ENCODE measurements at places on chromosomes 16 and 17. TPM values are rescaled to one million over a fixed set of nuclear protein-coding genes. Genes with fewer than 3 reads are reported as not detected.
A peak's percentile ranks its signal among the peaks of the same experiment; 100 is the strongest.

DNA sequence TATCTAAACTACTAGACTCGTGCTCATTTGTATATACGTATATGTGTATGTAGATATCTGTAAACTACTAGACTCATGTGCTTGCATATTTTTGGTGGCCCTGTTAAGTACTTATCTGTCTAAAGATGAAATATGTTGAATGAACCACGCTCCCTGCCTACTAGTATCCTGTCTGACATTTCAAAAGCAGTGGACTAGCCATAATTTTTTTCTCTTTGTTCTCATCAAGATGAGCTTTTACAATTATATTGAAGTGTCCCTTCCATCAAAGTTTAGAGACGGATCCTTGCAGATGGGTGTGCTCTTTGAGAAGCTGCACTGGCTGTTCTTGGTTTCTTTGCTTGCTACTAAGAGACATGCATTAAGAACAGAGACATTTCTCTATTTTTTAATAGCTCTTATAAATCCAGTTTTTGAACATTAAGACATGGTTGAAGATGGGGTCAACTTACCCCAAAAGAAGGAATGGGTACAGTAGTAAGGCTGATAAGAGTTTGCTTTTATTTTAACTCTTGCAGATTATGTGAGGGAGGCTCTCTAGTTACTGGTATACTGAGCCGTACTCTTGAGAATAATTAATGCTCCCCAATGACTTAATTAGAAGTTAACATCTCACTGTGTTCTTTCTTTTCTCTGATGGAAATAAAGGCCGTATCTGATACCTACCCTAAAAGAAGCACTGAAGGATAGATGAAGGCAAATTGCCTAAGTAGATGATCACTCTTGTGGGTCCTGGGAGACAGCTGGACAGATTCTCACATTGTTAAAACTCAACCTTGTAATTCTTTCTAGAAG, 3.4 kb downstream of the CNTNAP4 start:
- DNase-seq: no peak

GRCh38 chr16:27235938-27236245, 32.6 kb downstream of the KDM8 start:
- no peak for DNase-seq

DNA sequence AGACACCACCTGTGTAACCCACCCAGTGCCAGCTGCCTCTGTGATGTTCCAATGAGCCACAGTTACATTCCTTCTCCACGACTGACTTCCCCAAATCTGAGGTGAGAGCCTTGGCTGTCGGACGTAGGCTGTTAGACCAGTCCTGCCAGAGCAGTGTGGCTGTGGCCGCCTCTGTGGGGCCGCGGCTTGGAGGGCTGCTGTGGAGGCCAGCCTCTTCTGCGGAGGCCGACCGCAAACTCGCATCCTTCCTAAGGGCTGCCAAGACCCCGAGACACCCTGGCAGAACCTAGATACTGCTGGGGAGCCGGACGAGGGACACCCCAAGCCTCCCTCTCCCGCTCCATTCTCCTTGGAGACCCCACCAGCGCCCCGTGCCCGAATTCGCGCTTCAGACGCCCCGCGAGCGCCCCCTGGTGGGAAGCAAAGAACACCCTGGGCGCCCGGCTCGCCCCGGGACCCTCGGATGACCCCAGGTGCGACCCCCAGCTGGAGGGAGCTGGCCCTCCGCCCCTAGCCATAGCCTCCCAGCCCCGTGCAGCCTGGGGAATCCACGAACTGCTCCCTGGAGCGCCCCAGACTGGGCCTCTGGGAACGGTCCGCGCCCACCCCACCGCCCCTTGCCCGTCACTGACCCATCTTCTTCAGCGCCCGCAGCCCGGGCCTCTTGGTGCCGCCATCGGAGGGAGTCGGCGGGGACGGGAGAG, 547 bp downstream of the PLCD3 start:
- DNase-seq: no peak

- peak; percentile 36 for DNase-seq
Observed at GRCh38 chr16:80369138-80369958, 171.4 kb upstream of the DYNLRB2 start.

DNA sequence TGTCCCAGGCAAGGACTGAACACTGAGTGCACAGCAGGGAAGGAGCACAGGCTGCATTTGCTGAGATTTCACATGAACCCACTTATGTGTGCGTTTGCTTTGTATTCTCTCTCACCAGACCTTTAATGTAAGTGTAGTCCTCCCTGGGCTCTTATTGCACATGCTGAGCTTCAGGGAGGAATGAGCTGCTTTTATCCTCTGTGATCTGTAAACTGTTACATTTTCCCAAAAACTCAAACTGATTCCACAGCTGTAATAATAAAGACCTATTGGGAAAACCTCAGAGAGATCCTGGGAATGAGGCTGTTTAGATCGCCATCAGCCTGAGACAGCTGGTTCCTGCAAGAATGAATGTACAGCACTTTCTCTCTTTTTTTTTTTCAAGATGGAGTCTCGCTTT, 53.6 kb upstream of the ADORA2B start:
- no peak for DNase-seq

DNA sequence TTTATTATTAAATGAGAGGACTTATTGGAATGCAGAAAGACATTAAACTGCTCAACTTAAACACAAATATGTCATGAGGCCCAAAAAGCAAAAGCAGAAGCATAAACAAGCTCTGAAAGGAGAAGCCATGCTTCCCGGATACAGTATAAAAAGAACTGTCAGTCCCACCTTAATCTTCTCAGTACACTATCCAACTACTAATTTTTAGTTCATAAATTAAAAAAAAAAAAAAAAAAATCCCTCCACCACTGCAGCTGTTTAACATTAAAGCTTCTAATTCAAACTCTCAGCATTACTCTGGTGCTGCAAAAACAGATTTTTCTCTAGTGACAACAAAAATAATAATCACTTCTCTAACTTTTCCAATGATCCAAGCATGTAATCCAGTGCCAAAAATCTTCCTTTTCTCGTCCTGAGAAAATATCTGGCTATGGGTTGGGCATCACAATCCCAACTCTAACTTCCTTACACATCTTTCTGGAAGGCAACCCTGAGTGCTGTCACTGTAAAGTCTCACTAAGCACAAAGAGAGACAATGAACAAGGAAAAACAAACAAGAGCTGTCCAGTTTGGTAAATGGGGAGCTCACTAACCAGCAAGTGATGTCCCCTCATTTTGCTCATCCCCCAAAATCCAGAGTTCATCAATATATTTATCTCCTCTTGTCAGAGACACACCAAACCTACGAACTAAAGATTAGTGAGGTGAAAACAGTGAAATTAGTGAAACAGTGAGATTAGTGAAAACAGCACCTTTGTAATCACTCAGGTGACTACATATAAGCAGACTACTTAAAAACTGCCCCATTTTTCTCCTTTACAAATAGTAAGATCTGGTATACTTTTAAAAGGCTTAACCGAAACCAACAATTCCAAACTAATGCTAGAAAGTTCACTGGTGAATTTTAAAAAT, 5.5 kb downstream of the USP32 start:
- DNase-seq: no peak

GRCh38 chr17:34920676-34921075, 40.6 kb downstream of the CCT6B start:
- DNase-seq: no peak

- DNase-seq: no peak
Observed at GRCh38 chr17:48144976-48145798, 37.6 kb downstream of the SNX11 start.

GRCh38 chr16:68646953-68647659, 2.0 kb downstream of the CDH3 start:
- DNase-seq: no peak

DNA sequence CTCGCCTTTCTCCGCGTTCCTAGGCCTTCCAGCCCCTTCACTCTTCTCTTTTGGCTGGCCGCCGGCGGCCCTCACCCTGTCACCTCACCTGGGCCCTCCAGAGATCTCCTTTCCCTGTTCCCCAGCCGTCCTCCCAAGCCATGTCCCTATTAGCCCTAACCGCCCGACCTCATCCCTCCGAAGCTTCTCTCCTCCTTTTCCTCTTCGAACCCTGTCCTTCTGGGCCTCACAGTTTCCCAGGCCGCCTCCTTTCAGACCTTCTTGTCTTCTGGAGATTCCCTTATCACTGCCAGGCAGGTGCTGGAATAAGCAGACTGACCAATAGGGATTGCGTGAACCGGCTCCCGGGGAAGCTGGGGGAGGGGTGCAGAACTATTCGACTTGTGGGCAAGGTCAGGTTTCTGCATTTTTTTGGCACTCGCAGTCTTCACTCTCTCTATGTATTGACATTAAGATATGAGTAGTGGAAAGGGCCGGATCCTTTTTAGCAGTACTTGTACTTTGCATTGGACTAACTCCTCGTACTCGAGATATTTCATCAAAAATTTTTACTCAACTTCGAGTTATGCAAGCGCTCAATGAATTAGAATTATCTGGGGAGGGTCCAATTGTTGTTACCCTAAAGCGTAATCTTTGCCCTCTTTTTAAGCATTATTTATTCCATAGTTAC, 690 bp downstream of the RHOT1 start:
- DNase-seq: no peak

DNA sequence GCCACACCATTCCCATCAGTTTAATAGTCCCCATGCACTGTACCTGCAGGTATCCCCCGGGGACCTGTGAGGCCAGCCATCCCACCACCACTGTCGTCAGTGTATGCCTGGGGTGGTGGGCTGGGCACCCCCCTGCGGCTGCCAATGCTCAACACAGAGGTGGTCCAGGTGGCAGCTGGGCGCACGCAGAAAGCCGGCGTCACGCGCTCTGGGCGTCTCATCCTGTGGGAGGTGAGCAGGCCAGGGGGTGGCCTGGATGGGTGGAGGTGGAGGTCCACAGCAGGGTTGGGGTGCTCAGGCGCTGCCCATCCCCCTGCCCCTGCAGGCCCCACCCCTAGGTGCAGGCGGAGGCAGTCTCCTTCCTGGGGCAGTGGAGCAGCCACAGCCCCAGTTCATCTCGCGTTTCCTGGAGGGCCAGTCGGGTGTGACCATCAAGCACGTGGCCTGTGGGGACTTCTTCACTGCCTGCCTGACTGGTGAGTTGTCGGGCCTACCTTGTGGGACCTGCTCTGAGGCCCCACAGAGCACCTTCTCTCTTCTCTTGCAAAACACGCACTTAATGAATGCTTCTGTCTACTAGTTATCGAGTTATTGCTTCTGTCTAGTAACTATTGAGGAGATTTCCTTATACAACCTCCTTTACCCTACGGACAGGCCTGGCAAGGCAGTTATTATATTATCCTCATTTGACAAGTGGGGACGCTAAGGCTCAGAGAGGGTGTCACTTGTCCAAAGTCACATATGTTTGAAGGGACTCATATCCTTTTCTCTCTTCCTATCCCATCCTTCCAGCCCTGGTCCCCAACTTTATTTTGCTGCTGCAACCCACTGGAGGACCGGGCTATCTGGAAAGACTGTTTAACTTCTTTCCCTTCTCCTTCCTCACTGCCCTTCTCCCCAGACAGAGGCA, 5.8 kb upstream of the TRAF4 start:
- no peak for DNase-seq

DNA sequence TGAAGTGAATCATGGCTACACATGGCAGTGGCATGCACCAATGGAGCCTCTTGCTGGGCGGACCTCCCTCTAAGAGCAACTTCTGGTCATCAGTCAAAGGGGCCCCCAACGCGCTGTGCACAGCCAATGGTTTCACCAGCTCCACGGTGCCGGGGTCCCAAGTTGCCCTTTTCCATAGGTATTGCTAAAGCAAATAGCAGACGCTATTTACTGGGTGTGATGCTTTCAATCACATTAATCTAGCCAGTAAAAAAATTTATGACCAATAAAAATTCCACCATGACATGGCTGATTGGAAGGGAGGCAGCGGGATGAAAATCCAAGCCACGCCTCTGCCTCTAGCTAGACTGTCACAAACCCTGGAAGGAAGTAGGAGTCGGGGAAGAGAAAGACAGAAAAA, 680.3 kb upstream of the SOX9 start:
- DNase-seq: no peak

- DNase-seq: no peak
Observed at GRCh38 chr17:56809106-56809819, 24.5 kb downstream of the C17orf67 start.

GRCh38 chr16:81641395-81642106, 137.5 kb upstream of the PLCG2 start:
- peak; percentile 56 for DNase-seq

DNA sequence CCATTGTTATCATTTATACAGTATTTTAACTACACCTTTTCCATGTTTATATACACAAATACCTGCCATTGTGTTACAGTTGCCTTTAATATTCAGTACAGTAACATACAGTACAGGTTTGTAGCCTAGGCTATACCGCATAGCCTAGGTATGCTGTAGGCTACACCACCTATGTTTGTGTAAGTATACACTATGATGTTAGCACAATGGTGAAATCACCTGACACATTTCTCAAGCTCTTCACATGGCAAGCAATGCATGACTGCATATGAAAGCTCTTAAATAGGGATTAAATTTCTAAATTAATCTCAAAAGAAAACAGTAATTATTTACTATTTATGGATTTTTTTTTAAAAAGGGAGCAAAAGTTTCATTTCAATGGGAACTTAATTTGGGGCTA, 12.0 kb downstream of the LRRC37B start:
- DNase-seq: no peak

Gene HLF
- total RNA-seq: 8.6 TPM

Gene ZPBP2
- not detected for total RNA-seq

Gene ARHGAP27
- 1.2 TPM for total RNA-seq

Gene AURKB
- total RNA-seq: 3.7 TPM

Gene KIF18B
- total RNA-seq: 0.41 TPM

Measured in frontal cortex (tissue), 4 donors.